ENCODE measurements at places on chromosomes 1 and 21.

- DNase-seq: no peak
Observed at GRCh38 chr1:67898033-67898726, 64.9 kb upstream of the GNG12 start.

GRCh38 chr1:215082532-215083382, at the start of gene KCNK2:
TSS of gene KCNK2 (plus strand) at chr1:215082737. CDS start at chr1:215083386, 649 bp downstream.
- DNase-seq: peak; percentile 14

DNA sequence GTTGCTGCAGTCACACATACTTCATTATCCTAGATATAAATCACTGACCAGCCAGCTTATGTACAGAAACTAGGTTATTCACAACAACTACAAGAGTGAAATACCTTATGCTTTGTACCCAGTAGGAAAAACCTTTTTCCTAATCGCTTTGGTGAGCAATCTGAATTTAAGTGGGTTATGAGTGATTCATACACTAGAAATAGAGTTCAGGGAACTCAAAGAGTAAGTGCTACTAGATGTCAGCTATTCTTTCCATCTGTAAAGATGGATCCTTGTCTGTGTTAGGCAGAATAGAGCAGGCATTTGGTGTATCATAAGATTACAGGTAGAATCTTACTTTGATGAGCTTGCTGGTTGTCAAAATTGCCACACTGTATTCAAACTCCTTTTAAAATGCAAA, 101.9 kb downstream of the ZNF644 start:
- DNase-seq: no peak

DNA sequence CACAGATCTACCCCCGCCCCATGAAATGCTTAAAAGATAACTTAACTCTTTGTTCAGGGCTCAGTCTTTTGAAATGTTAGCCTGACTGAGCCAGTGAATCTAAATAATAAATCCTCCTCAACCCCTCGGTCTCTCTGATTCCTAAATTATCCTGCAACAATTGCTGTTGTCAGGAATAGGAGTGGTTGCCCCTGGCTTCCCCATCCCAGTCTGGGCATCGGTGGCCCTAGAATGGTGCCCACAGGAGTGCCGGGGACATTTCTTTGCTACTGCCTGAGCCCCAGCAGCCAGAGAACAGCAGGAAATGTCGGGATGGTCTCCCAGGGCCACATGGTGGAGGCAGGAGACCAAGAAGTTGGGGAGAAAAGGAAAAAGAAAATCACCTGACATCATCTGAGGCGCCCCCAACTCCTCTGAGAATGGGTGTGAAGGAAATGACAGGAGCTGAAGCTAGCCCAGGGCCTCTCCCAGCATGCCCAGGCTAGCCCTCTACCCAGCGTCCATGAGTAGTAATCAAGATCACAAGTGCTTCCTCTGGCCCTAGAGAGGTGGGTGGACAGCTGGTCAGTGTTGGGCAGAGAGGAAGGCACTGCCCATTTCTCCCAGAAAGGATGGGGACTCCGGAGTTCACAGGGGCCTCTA, 1.6 kb downstream of the PADI4 start:
- DNase-seq: no peak

DNA sequence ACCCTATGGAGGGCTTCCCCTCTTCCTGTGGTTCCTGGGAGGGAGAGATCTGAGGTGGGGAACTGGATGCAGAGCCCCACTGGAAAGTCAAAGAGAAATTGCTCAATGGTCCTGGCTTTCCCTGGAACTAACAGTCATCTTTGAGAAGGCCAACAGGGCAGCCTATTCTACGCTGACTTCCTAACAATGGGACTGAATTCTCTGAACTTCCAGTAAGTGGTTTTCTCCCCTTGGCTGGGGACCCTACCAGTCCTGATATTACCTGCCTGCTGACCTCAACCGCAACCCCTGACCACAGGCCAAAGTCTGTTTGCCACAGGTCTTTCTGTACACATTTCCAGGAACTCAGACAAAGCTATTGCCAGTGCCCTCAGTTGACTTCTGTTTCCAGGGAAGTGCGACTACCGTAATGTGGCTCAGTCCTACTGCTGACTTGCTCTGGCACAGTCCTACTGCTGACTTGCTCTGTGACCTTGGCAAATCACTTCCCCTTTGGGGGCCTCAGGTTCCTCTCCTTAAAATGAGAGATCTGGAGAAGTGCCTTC, 55.3 kb downstream of the C8B start:
- DNase-seq: no peak

Data from NCI-H1930 (cell line).